ENCODE measurements at places on chromosomes 12 and 14. TPM values are rescaled to one million over a fixed set of nuclear protein-coding genes. Genes with fewer than 3 reads are reported as not detected.

The GPR65 gene
- under 0.01 TPM for polyA plus RNA-seq

The CD69 gene
- polyA plus RNA-seq, result not detected

The RNFT2 gene
- polyA plus RNA-seq, result 3.8 TPM

The MRPL51 gene
- 195 TPM for polyA plus RNA-seq

The AQP2 gene
- not detected for polyA plus RNA-seq

The LHX5 gene
- not detected for polyA plus RNA-seq

The RTN1 gene
- 1.6 TPM for polyA plus RNA-seq

The HPD gene
- polyA plus RNA-seq, result 1.9 TPM

The SYT1 gene
- polyA plus RNA-seq, result 17.0 TPM

The TAPBPL gene
- polyA plus RNA-seq, result 26.0 TPM

The STAB2 gene
- not detected for polyA plus RNA-seq

The ACOT4 gene
- 0.13 TPM for polyA plus RNA-seq

The KRT4 gene
- polyA plus RNA-seq, result not detected

DNA sequence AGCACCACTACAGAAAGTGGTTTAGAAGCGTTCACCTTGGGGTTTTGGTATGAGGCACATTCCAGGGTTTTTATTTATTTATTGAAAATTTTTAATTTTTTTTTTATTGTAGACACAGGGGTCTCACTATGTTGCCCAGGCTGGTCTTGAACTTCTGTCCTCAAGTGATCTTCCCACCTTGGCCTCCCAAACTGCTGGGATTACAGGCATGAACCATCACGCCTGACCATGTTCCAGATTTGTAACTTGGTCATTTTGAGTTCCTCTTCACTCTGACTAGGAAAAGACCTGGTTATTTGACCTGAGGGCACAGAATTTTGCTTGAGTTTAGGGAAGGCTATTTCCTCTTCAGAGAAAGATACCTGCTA, 3.1 kb downstream of the MLEC start:
- DNase-seq, result no peak

- DNase-seq, result no peak
Observed at GRCh38 chr14:92625213-92625612, 111.6 kb downstream of the RIN3 start.

DNA sequence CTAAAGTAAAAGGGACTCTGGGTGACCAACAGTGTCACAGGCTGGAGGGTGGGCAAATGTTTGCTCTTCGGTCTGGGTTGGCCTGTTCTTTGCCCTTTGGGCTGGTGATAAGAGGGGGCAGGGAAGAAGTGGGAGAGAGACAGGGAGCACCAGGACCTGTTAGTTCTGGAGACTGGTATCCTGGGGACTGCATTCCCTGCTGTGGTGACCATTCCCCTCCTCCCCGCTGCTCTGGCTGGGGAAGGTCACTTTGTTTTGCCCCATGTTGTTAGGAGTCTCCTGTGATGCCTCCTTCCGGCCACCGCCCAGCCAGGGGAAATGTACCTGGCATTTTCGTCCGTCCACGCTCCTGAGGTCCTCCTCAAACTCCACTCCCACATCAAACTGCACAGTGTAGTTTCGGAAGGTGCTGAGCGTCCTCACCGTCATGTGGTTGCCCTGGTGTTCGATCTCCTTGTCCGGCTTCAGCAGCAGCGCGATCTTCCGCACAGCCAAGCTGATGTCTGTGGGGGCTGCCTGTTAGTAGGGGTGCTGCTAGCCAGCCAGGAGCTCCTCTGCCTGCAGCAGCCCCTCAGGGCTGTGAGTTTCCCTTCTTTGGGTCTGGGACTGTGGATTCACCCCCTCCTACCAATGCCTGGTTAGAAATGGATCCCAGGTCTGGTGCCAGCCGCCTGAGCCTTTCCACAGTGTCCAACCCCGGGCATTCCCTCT, 618 bp downstream of the RBP5 start:
- DNase-seq, result no peak

DNA sequence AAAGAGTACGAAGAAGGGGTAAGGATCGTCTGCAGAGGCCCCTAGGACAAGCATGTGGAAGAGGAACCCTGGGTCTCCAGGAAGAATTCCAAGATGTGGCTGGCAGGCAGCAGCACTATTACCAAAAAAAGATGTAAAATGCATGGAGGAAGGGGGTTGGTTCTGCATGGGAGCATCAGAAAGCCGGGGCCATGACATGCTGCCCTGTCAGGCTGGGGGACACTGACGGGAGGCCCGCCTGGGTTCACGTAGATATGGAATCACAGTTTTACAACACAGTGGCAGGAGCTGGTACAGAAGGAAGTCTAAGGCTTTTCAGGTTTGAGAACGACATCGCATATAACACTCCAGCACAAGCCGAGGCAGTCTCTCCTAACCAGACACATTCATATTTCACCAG, 150.0 kb upstream of the GSC start:
- no peak for DNase-seq

DNA sequence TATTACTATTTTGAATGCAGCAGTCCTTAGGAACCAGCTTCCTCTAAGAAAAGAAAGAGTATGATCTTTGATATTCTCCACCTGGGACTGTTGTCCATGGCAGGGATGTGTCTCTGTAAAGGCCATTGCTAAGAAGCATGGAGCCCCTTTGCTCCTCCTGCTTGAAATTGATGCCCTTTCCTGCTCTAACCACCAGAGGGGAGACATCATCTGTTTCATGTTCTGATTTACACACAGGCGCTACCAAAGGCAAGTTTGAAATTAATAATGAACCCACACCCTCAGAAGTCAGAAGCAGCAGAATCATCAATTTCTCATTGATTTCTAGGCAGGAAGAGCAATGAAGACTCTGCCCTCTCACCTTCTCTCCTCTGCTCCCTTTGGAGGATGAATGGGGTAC, 253.8 kb downstream of the RMST start:
- DNase-seq, result peak; percentile 32

DNA sequence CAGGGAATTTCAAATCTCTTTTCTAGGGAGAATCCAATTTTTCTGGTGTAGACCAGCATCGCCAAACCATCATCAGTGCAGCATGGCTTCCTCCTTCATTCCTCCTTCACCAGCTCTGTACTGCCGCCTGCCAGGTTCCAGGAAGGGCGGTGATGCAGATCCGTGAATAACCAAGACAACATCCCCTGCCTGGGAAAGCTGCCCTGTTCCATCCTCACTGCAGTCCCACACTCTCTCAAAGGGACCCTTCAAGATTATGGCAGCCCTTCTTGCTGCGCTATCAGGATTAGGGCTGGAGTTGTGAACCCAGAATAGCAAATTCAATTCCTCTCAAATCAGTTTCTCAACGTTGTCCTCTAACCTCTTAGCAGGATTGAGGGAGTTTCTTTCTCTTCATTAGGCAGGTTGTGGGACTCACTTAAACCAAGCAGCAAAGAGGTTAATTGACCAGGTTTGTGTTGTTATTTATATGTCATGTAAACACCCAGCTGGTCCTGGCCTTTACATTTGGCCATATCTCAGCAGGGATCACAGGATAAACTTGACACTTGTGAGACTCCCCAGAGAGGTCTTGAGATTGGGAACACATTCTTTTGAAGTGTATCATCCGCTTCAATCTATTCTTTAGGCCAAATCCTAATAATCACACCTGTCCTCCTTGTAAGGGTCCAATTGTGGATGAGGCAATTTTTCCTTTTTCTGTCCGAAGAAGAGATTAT, 26.2 kb downstream of the TMEM30B start:
- no peak for DNase-seq

DNA sequence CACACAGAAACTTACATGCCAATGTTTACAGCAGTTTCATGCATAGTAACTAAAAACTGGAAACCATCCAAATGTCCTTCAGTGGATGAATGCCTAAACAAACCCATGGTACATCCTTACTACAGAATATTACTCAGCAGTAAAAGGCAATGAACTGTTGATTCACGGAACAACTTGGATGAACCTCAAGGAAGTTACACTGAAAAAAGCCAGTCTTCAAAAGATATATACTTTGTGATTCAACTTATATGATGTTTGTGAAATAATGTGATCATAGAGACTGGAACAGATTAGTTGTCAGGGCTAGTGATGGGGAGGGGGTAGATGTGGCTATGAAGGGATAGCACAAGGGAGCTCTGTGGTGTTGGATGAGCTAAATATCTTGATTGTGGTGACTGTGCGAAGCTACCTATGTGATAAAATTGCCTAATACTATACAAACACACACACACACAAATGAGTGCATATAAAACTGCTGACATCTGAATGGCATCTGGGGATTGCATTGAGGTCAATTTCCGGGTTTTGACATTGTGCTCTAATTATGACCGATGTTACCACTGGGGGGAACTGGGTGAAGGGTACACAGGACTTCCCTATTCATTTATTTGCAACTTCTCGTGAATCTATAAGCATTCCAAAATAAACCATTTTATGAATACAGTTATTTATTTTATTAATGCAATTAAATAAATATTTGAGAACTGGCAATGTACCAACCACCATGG, 94.3 kb downstream of the RIN3 start:
- no peak for DNase-seq

DNA sequence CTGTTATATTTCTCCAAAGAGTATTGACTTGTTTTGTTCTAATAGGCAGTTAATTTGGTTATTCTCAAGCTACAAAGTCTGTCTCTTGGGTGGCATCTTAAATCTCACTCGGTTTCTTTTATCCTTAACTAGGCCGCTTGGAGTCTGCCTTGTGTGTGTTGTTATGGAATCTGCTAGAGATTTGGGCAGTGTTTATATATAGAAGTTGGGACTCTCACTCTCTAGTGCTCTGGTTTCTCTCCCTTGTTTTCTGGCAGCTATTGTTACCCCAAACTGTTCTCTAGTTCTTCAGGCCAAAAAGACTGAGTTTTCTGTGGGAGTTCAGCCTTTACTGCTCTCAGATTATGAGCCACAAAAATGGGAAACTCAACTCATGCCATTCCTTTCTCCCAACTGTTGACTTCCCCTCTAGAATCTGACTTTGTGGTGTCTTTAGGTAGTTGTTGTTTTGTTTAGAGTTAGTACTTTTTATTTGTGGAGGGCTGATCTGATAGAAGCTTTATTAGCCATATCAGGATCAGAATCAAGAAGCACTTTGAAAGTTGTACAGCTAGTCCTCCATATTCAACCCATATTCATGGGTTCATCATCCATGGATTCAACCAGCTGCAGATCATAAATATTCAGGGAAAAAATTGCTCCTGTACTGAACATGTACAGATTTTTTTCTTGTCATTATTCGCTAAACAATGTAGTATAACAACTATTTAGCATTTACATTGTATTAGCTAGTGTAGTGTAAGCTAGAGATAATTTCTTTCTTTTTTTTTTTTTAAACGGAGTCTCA, 11.2 kb downstream of the PSMA6 start:
- no peak for DNase-seq

DNA sequence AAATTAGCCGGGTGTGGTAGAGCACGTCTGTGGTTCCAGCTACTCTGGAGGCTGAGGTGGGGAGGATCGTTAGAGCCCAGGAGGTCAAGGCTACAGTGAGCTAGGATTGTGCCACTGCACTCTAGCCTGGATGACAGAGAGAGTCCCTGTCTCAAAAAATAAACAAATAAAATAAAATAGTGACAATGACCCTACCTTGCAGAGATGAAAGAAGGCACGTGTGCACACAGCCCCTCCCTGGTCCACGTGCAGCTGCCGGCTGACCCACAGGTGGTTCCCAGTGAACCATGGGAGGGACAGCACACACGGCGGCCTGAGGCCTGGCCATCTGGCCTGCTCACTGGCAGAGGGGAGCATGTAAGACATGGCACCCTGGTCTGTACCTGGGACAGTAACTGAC, 4.7 kb downstream of the HHIPL1 start:
- no peak for DNase-seq

- peak; percentile 97 for DNase-seq
Observed at GRCh38 chr14:103628684-103629502, at the start of gene KLC1. Gene KLC1, plus strand, starts transcription at chr14:103629211. Its CDS starts 25,354 bp downstream, at chr14:103654565.

GRCh38 chr12:114166362-114166761, 200.2 kb upstream of the RBM19 start:
- peak; percentile 34 for DNase-seq

DNA sequence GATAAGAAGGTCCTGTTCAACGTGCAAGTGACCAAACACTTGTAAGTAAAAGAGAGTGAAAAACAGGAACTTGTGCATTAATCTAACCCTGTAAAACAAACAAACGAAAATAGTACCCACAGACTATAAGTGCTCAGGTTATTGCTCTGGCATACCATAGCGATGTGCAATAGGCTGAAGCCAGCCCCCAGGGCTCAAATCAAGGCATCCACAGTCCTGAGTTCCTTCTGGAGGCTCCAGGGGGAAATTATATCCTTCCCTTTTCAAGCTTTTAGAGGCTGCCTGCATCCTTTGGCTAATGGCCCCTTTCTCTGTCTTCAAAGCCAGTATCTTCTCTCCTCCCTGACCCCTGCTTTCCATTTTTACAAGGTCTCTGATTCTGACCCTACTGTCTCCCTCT, 8.1 kb upstream of the CMAS start:
- no peak for DNase-seq

DNA sequence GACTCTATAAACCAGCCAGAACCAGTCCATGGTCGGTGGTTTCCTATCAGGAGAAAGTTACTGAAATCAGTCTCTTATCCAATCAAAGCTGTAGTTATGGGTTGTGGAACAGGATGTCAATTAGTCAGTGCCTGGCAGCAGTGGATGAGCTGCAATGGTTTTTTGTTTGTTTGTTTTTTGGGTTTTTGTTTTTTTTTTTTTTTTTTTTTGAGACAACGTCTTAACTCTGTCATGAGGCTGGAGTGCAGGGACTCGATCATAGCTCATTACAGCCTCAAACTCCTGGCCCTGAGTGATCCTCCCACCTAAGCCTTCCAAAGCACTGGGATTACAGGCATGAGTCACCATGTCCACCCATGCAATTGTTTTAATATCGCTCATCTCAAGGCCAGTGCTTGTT, 113.3 kb upstream of the CAND1 start:
- no peak for DNase-seq

DNA sequence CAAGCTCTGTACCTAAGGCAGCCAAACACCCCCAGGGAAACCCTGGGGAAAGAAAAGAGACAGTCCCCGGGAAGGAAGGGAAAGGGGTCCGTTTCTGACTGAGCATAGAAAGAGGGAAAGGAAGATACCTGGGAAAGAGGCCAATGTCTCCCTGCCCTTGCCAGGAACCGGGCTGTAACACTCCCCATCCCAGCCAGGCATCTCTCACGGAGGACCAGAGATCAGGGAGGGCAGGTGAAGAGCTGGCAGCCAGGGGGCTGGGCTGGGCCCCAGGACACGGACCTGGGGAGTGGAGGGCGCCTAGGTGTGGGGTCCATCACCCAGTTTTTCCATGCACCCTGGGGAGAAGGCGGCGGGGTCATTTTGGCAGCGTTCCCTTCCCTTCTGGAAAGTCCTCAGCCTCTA, 18.9 kb upstream of the PLEKHH1 start:
- peak; percentile 44 for DNase-seq

- DNase-seq, result no peak
Observed at GRCh38 chr12:62817556-62818271, 117.2 kb downstream of the PPM1H start.

DNA sequence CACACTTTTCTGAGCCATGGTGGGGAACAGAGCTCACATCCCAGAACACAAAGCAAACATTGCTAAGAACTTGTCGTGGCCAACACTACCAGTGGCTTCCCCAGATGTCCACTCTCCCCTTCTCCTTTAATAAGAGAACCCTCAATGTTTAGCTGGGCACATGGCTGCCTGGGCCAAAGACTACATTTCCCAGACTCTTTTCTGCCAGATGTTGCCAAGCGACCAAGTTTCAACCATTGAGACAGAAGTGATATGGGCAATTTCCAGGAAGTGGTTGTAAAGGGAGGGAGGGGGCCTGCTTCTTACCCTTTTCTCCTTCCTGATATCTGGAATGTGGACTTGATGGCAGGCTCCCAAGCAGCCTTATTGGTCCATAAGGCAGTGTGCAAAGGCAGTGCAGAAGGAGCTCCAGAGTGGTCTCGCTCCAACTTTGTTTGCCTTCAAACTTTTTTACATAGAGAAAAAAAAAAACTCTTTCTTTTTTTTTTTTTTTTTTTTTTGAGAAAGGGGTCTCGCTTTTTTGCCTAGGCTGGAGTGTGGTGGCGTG, 24.9 kb upstream of the JDP2 start:
- DNase-seq, result no peak
